Left renal pelvis (tissue), 4 donors: ENCODE measurements at places on chromosomes 16 and 17.

DNA sequence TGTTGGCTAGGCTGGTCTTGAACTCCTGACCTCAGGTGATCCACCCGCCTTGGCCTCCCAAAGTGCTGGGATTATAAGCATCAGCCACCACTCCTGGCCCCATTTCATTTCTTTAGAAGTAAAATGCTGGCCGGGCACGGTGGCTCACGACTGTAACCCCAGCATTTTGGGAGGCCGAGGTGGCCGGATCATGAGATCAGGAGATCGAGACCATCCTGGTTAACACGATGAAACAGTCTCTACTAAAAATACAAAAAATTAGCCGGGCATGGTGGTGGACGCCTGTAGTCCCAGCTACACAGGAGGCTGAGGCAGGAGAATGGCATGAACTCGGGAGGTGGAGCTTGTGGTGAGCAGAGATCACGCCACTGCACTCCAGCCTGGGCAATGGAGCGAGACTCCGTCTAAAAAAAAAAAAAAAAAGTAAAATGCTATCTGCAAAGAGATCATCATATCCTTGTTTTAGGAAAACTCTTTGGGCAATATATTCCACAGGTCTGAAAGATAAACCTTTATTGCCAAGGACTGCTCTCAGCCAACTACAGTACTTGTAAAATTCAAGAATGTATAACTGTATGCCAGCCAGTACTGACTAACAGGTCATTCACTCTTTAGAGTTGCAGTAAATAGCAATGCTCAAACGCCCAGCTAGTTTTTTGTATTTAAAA lies 3.8 kb downstream of the GJC1 start:
- no peak for DNase-seq

DNA sequence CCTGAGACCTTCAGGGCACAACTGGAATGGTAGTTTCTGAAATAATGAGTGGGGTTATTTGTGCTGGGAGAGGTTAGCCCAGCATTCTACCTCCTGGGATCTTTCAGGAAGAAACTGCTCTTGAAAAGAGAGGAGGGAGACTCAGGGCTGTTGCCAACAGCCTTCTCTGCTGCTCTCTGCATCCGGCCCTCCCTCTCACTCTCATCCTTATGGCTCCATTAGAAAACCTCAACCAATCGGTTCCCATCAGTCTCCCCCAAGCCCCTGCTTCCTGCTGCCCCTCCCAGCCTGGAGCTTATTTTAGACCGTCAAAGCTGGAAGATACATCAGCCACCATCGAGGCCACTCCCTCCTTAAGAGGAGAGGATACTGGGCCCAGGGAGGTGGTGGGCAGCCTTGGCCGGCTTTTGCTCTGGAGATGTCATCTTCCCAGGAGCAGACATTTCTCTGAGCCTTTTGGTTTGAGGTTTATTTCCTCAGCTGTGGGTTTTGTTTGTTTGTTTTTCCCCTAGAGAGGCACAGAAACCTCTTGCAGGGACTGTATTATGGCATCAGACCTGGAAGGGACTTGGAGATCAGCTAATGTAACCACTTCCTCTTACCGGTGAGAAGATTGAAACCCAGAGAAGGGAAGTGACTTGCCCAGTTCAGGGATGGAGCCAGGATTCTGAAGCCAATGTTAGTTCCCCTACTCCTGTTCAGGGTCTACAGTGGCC lies 2.7 kb downstream of the MPRIP start:
- DNase-seq = no peak

GRCh38 chr16:20971401-20971800 lies 70.8 kb downstream of the LYRM1 start:
- DNase-seq = no peak

DNA sequence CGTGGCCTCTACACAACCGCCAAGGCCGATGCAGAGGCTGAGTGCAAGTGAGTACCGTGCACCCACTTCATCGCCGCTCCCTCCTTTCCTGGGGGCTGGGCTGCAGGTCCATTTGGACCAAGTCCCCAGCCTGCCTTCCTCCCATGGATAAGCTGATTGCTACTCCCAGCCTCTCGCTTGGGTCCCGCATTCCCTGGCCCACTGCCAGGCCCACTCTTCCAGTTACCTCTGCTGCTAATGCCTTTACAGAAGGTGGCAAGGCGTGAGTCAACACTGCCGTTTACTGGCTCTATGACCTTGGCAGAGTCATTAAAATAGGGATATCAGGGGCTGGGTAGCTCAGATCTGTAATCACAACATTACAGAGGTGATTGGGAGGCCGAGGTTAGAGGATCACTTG lies 11.2 kb downstream of the SULT1A2 start:
- no peak for DNase-seq

GRCh38 chr17:57408071-57408811 lies 151.9 kb downstream of the MSI2 start:
- DNase-seq = no peak

- DNase-seq = no peak
These were observed 17.8 kb downstream of the SAP30BP start for GRCh38 chr17:75684924-75685323.

- no peak for DNase-seq
These were observed 468.0 kb upstream of the RBFOX1 start for GRCh38 chr16:6864671-6865070.
